ENCODE measurements at places on chromosomes 16 and 17.
A peak's percentile ranks its signal among the peaks of the same experiment; 100 is the strongest.

DNA sequence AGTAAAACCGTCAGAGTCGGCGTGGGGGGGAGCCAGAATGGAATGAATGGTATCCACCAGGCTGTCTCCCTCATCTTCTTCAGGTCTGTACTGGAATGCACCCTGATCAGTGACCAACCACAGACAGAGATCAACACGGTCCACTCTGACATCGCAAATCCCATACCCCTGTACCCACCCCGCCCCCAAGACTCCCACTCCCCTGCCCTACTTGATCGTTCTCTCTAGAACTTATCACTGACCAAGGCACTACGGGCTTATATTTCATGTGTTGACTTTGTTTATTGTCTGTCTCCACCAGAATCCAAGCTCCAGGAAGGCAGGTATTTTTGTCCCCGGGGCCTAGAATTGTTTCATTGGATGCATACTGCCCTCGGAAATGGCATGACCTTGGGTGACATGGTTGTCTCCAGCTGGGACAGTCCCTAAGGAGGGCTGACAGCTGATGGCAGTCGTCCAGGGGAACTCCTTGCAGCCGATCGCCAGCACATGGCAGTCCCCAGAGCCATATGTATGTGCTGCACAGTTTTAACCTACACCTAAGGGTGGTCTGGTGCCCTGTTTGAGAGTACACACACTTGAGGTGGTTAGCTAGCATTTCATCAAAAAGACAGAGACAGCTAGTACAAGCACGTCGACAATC is 526 bp upstream of the MFSD6L start:
- DNase-seq = peak; percentile 38

DNA sequence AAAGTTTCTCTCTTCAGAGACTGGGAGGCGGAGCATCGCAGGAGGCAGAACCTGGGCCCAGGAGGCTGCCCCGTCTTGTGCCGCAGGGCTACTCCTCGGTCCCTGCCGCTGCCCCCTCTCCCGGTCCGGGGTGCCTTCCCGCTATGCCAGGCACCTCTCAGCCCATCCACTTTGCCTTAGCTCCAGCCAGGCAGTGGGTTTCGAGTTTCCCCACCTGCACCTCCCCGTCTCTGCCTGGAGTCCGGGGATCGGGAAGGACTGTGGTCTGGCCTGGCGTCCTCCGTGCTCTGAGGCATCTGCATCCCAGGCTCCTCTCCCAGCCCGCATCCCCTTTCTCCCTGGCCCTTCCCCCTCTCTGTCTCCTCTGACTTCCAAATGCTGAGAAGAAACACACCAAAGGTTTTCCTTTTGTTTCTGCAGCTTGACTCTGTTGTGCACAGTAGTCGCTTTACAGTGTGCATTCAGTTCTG is 26.8 kb upstream of the PIK3R6 start:
- peak; percentile 17 for DNase-seq

DNA sequence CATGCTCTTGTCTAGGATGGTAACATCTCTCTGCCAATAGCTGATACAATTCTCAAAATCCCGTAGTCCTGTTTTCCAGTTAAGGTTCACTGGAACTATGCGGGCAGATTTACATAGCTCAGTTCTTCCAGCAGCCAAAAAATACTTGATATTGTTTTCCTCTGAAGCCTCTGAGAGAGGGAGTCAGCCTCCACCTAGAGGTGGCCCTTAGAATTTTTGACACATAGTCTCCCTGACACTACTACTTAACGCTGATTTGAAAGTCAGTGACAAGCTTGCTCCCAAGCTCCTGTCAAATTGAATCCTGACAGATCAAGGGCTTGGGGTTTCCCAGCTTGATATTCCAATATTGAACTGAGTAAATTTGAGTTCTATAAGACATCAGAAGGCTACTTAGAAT is 1780.1 kb downstream of the TP53TG3F start:
- DNase-seq = no peak

DNA sequence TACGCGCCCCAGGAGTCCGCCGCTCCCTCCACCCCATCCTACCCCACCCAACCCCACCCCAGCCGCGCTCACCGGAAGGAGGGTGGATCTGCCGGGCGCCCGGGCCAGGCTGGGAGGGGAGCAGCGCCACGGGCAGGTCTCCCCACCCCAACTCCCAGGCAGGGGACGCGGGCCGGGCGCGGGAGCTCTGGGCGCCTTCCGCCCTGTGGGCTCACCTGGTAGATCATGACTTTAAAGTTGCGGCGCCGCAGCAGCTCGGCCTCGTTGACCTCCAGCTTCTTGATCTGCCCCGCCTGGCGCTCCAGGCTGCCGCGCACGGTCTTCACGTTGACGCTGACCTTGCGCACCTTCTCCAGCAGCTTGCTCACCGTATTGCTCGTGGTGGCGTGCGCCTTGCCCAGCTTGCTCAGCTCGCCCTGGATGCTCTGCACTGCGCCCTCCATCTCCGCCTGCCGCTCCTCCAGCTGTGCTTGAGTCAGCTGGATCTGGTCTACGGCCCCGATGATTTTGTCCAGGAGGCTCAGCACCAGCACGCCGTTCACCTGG is 571 bp downstream of the CAVIN1 start:
- DNase-seq = no peak

DNA sequence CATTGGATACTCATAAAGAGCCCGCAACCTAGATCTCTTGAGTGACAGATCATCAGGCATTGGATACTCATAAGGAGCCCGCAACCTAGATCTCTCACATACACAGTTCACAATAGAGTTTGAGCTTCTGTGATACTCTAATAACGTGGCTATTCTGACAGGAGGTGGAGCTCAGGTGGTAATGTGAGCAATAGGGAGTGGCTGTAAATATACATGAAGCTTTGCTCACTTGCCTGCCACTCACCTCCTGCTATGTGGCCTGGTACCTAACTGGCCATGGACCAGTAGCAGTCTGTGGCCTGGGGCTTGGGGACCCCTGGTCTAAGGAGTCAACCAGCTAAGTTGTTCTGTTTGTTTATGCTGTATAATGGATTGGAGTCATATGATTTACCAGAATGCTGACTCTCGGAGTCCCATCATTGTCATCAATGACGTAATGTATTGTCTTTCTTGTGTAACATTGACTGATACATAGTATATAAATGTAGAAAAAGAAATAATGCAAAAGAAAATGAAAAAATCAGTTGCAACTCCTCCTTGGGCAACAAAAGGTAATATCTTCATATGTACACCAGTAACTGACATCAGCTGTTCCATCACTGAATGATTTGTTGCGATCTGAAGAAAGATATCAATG is 17.5 kb downstream of the ABCA9 start:
- no peak for DNase-seq

DNA sequence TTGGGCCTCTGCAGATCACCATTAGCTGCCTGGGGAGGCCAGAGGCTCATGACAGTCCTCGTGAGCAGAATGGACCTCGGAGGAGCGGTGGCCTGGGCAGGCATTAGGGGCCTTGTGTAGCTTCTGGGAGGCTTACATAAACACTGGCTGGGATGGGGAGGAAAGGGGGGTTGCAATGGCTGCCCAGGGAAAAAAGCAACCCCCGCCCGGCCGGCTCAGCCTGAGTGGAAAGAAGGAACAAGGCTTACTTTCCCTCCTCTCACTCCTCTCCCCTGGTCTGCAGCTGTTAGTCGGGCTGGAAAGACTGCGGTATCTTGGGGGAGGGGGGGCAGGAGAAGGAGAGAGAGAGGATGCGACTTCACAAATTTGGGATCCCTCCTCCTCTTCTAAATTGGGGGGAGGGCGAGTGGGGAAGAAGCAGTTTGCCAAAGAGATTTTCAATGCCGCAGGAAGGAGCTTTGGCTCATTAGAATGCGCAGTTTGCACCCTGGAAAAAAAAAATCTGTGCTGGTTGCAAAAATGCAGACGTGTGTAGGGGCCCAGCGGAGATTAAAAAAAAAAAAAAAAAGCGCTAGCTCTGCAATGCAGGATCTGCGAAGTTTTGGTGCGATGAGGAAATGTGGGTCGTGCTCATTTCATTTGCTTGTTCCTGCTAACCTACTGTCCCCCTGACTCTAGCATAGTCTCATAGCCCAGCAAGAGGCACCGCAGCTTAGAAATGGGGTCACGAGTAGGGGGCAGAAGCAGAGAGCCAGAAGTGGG is 6.6 kb upstream of the NR1D1 start:
- peak; percentile 71 for DNase-seq

GRCh38 chr16:67441271-67441753 is 10.4 kb downstream of the HSD11B2 start:
- DNase-seq = no peak

DNA sequence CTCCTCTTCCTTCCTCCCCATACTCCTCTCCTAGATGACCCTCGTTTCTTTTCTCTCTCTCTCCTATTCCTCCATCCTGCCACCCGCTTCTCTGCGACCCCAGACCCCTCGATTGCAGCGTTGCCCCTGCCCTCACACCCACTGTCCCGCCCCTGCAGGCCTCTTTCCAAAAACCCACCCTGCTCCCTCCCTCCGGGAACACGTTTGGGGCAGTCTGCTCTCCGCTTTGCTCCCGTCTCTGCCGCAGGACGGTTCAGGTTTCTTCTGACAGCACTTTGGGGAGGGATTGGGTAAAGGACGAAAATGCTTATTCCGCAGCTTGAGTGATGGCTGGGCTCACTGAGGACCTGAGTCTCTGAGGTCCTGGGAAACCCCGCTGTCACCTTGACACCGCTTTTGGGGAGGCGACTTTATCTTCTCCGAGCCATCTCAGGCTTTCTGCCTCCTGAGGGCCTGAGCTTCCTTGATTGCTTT is 690 bp downstream of the NDE1 start:
- no peak for DNase-seq

GRCh38 chr16:89120281-89120680 is 26.6 kb downstream of the ACSF3 start:
- DNase-seq = no peak

GRCh38 chr16:2831203-2831602 is 1.1 kb downstream of the ZG16B start:
- no peak for DNase-seq

DNA sequence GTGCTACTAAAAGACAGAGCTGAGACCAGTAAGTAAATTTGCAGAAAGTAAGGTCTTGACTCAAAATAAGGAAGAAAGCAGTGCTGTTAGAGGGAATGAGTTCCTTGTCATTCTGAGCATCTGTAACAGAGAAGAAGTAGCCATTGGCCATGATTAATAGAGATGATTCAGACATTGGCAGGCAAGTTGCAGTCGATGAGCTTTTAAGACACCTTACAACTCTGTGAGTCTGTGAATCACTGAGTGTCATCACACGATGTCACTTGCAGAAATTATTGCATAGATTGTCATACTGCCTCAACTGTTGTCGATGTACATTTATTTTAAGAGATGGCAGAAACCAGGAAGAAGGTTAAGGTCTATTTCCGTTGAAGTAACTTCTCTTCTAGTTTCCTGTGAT is 201.1 kb upstream of the CDH13 start:
- peak; percentile 1 for DNase-seq

GRCh38 chr16:22799113-22799512 is 14.8 kb upstream of the HS3ST2 start:
- no peak for DNase-seq

DNA sequence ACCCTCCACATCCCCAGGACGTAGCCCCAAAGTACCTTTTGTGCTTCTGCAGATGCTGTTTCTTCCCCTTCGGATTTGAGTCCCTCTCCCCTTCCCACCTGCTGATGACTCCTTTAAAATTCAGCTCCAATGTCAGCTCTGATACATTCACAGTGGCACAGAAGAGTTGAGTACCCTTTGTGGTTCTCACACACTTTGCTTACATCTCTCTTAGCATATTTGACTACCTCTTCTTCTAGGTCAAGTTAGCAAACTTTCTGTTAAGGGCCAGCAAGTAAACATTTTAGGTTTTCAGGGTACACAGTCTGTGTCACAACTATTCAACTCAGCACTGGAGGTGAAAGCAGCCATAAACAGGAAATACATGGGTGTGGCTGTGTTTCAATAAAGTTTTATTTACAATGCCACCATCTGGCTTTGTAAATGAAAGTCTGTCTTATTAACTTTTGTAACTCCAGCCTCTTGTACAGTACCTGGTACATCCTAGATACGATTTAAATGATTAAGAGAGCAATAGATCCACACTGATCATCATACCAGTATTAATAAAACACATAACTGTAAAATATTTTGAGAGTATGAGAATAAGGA is 161.7 kb downstream of the SOX9 start:
- DNase-seq = no peak

GRCh38 chr17:72672729-72673128 is 419.8 kb downstream of the SLC39A11 start:
- DNase-seq = no peak

- no peak for DNase-seq
Observed at GRCh38 chr16:29148131-29148691, 163.4 kb downstream of the LAT start.

DNA sequence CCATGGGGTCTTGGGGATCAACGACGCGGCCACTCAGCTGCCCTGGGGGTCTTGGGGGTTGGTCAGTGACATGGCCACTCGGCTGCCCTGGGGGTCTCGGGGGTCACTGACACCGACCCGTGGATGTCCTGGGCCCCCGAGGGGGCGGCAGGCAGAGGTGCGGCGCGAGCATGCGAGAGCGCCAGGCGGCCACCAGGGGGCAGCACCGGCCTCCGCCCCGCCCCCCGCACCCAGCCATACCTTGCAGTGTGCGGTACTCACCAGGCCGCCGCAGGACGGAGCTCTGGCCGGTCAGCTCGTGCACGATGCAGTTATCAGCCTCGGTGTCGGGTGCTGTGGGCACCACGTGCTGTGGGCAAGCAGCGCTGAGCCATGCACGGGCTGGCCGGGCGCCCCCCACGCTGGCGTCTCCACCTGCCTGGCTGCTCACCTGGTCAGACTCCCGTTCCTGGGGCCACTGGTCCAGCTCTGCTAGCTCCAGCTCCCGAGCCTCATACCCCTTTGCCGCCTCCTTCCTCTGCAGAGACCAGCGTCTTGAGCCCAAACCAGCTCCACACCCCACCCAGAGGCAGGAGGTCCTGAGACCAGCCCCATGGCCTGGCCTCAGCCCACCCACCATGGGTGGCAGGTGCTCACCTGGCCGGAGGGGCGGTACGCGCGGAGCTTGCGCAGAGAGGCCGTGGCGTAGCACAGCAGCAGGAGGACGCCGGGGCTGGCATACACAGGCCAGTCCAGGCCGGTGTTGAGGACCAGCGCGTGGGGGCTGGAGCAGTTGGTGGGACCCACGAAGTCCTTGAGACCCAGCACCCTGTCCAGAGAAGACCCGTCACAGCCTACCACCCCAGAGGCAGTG is 31.2 kb downstream of the CTU2 start:
- DNase-seq = peak; percentile 74

DNA sequence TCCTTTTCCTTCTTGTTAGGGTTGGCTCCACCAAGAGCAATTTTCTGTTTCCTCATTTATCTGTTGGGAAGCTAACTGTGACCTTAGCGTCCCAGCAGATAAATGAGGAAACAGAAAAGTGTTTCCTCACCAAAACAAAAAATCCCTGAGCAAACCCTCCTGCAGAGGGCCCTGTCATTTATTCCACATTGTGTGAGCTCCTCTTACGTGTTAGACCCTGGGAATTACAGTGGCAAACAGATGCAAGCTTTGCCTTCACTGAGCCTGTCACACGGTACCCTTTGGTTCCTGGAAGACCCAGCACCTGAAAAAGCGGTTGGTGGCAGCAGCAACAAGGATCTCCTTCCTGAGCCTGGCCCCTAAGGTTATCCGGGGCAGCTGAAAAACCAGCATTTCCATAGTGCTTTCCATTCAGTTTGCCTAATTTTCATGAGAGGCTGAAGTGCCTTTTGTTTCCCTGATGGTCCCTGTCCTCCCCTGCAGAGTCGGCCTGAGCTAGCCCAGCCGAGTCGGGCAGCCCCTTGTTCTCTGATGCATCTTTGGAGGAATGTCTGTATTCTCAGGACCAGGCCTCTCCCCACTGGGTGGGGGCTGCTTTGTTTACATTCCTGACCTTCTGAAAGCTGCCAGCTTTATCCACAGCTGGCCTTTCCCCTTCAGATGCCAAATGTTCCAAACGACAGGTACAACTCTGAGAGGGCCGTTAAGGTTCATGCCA is 34.7 kb downstream of the YPEL2 start:
- DNase-seq = no peak

Measured in fibroblast of upper back skin (primary cell).